ENCODE measurements at places on chromosomes 3 and 15.

GRCh38 chr3:101303836-101304235, 16.5 kb downstream of the IMPG2 start:
- DNase-seq = no peak

DNA sequence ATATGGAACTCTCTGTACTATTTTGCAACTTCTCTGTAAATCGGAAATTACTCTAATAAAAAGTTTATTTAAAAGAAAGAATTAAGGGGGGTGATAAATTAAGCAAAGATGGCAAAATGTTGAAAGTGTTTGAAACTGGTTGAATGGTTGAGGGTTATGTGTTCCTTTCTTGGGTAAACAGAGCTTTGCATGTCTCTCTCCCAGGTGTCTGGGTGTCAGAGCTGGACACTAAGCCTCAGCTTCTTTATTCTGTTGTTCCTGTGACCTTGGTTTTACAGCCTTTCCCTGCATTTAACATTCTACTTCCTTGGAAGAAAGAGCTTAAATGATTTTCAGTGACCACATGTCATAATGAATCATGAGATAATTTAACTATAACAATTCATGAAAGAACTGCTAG, 7.2 kb downstream of the GPR171 start:
- DNase-seq = no peak

- peak; percentile 37 for DNase-seq
Measured at GRCh38 chr3:4633078-4634004, 140.2 kb downstream of the ITPR1 start.

DNA sequence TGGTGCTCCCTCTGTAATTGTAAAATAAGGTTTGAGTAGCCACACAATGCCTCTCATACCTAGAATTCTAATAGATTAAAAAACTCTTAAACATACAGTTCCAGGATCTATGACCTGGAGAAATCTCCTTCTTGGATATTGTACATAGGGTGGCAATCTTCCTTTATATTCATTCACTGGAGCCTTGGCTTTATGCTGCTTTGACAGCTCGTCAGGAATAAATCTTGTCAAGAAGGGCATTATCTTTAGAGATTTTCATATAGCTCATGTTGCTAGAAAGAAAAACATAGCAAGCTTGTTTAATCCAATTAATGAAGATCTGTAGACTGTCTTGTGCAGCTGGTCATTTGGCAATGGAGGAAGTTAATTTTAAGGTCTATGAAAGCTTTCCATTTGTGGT, 131.1 kb downstream of the PYDC2 start:
- no peak for DNase-seq

GRCh38 chr15:74451861-74452835, 8.8 kb downstream of the UBL7 start:
- no peak for DNase-seq

GRCh38 chr3:133300102-133300501, 99.8 kb upstream of the BFSP2 start:
- no peak for DNase-seq

DNA sequence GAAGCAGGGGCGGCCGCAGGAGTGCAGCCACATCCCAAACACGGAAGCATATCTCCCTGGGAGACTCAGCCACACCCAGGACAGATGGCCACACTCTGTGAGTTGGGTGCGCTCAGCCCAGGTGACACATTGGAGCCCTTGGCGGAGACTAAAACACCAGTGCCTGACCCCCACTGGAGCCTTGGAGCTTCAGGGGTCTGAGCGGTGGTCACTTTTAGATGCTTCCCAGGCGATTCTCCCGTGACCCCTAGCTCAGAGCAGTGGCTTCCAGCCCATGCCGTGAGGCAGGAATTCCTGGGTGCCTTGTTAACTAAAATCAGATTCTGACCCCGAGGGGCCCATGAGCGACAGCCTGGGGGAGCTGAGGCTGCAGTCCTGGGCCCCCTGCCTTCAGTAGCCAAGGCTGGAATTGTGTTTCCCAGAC, 54.5 kb downstream of the PLXNA1 start:
- DNase-seq = no peak

GRCh38 chr3:73633916-73634344, 9.2 kb upstream of the PDZRN3 start:
- DNase-seq = no peak

DNA sequence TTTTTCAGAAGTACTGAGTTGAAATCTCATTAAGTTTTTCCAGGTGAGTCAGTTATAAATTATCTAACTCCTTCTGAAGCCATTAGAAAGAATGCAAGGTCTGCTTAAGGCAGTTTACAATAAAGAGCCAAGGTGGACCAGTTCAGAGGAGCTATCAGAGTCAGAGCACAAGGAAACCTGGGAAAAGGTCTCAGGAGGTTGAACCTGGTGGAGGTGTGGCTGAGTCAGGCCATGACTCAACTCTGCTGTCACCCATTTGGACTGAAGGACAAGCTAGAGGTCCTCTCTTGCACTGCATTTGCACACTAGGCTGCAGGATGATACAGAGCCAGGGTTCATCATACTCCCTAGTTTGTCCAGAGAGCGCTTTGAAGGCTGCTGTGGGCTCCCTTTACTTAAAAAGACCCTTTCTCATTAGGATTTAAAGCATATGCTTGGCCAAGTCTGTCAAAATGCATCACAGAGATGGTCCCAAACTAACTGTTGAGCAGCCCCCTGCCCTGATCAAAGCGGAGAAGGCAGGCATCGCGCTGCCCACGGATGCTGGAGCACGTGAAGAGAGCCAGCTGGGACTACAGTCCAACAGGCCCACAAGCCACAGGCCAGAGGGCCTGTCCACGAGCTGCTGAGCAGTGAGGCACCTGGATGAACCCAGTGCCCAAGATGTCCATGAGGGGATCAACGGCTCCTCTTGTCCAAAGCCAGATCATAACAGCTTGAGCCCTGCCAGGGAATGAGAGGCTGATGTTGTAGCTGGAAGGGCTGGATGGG, 26.0 kb upstream of the MRPS22 start:
- no peak for DNase-seq

GRCh38 chr15:38323895-38324294, 71.3 kb downstream of the SPRED1 start:
- DNase-seq = no peak

DNA sequence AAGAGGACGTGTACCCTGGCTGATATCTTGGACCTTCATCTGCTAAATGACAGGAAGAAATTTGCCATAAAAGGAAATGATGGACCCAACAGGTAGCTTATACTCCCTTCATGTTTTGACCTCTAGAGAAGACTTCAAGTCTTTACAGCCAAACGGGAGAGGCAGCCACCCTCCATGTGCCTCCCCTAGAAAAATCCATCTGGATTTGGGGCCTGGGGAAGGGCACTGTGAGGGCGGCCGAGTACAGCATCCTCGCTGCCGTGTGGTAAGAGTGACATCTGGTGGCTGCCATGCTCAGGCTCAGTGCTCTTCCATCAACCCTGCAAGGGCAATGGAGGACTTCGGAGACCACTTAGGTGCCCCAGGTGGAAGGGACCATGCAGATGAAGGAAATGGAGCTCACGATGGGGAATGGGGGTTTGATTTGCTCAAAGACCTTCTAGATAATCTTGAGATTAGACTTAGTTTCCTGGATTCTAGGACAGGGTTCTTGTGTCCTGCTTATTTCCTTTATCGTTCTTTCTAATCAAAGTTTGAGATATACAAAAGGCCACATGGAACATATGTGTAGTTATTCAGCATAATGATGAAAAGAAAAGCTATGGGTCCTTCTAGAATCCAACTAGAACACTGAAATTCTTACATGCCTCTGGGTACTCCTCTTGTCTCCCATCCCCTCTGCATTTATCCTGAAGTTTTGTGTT, 44.4 kb downstream of the AQP9 start:
- DNase-seq = no peak

DNA sequence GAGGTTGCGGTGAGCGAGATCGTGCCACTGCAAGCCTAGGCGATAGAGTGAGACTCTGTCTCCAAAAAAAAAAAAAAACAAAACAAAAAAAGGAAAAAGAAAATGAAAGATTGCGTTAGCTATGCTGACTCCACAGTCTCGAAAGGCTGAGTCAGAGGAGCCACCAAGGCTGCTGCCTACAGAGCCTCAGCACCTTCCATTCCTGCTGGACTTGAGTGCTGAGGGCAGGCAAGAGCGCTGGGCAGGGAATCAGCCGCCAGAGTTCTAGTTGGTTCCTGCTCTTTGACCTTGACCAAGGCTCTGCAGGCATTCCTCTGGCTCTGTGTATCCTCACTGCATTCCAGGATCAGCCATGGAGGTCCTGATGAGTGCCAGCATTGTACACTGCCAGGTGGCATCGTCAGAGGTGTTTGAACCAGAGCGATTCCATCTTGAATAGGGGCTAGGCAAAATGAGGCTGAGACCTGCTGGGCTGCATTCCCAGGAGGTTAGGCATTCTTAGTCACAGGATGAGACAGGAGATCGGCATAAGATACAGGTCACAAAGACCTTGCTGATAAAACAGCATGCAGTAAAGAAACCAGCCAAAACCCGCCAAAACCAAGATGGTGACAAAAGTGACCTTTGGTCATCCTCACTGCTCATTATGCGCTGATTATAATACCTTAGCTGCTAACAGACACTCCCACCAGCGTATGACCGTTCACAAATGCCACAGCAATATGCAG, 5.9 kb downstream of the MESP2 start:
- peak; percentile 52 for DNase-seq

DNA sequence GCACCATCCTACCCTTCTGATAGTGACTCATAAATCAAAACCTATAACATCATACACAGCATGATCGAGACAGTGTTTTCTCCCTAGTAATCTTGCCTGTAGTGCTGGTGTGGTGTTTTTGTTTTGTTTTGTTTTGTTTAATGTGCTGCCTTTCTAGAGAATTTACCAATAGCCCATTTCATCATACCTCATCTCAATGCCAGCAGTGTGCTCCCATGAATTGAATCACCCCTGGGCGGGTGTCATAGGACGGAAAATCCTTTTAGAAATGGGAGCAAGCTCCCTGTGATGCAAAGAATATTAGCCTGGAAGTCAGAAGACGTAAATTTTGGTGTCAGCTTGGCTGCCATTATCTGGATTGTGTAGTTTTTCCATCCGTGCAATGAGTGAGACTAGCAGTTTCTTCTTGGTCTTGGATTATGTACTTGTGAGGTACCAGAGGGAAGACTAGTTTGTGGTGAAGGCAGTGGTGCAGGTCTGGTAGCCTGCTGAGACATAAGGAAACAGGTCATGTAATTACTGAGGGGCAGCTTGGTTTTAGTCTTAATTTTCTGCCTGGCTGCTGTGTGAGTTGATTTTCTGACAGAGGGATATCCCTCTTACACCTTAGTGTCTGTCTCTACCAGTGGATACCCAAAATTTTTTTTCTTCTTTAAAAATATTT, 29.9 kb downstream of the IGSF10 start:
- no peak for DNase-seq

GRCh38 chr3:190217081-190217480, 96.4 kb upstream of the P3H2 start:
- DNase-seq = no peak

- DNase-seq = no peak
Measured at GRCh38 chr3:105999856-106000255, 131.0 kb upstream of the CBLB start.

GRCh38 chr3:73471986-73472787, 152.6 kb downstream of the PDZRN3 start:
- DNase-seq = no peak

GRCh38 chr15:39549912-39550311, 31.0 kb upstream of the THBS1 start:
- DNase-seq = no peak

GRCh38 chr15:58748852-58749531, 515 bp downstream of the ADAM10 start:
- DNase-seq = no peak

DNA sequence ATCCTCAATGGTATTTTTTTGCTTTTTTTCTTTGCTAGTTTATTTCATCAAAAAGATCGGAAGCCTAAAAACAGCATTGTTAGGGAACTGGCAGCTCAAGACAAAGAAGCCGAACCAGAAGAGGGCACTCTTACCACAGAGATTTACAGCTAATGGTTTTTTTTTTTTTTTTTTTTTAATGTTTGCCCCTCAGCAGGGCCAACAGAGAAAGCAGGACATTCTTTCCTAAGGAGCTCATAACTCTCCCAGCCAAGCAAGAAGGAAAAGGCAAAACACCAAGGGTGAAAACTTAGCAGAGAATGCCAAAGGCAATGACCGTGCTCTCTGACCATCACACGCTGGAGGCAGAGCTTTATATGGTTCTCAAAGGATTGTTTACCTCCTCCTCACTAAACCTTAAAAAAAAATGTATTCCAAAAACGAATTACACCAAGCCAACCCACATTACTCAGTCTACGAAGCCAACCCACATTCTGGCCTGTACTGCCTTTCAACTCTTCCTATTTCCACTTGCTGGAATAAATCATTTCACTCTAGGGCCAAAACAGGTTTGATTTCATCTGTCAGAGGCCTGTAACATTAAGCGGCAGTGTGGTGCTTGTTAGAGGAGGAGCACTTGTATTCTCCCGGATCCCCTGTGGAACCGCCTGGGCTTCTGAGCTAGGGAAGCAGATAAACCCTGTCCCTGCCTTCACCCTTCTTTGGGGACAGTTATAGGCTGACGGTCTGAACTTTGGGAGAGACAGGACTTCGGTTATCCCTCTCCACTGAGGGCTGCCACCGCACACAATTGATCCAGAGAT, 35.6 kb upstream of the GYG1 start:
- DNase-seq = peak; percentile 90

- no peak for DNase-seq
Measured at GRCh38 chr15:38597219-38597800, 32.7 kb upstream of the RASGRP1 start.

DNA sequence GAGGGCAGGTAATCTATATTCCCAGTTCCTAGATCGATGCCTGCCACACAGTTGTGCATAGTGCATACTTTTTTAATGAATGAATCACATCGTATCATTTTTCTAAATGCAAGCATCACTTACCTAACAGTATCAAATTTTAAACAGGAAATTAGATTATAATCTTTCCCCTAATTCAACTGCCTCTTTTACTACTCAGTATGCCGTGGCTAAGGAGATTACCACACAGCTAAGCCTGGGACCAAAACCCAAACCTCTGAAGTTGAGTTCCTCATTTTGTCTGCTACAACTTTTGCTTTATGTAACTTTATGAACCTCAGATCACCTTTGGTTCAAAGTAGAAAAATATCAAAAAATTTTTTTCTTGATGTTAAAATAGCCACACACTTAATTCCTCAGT, 53.2 kb upstream of the FNDC3B start:
- no peak for DNase-seq

- DNase-seq = no peak
Measured at GRCh38 chr3:158802409-158803268, 785 bp downstream of the MFSD1 start.

DNA sequence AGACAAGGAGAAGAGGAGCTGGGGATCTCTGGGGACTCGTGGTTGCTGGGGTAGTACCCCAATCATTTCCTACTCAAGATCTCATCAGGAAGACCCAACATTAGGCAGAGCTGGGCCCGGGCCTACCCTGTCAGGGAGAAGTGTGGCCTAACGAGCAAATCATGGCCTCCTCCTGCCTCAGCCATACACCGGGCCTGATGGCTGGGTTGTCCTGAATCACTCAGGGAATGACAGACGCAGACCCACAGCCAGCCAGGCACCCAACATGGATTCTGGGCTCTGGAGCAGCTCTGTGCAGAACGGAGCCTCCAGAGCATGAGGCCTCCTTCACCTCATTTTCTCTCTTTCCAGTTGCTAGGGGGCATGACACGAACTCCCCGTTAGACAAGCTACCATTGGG, 19.7 kb downstream of the ITGA11 start:
- no peak for DNase-seq

GRCh38 chr15:60414016-60414682, 16.4 kb upstream of the ANXA2 start:
- DNase-seq = no peak

Data from AG09309 (cell line).